ENCODE measurements at places on chromosomes 1 and 21. TPM values are rescaled to one million over a fixed set of nuclear protein-coding genes. Genes with fewer than 3 reads are reported as not detected.
A peak's percentile ranks its signal among the peaks of the same experiment; 100 is the strongest.

- DNase-seq: no peak
Observed at GRCh38 chr1:110280804-110281203, 58.4 kb upstream of the RBM15 start.

DNA sequence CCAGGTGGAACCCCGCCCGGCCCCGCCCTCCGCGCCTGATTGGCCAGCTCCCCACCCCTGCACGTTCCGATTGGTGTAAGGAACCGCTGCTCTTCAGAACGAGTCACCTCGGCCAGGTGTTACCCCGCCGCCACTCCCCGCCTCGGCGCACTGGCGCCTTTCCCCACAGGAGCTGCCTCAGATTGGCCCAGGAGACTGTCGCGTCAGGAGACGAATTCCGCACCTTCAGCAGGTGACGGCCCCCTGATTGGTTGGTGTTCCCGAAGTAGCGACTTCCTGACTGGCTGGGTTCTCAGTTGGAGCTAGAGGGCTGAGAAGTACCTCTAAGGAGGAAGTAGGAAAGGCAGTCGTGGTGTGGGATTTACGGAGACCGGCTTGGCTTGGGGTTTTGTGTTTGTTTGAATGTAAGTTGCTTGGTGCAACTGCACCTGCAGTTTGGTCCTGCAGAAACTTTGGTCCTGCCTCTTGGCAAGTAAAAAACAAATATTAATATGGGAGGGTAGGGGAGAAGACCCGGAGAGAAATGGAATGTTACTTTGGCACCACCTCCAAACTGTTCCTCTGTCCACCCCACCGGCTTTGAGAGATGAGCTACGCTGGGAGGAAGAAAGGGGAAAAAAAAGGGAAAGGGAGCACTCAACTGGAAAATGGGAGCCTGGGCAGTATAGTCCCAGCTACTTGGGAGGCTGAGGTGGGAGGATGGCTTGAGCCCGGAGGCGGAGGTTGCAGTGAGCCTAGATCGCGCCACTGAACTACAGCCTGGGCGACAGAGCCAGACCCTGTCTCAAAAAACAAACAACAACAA is 415 bp upstream of the F11R start:
- peak; percentile 98 for DNase-seq

CDCA8 gene
- not detected for total RNA-seq

GRCh38 chr1:20697563-20697962 is 20.2 kb downstream of the KIF17 start:
- DNase-seq: no peak
